Non-pigmented ciliary epithelial cell (primary cell): ENCODE measurements at places on chromosomes 11 and 22.

DNA sequence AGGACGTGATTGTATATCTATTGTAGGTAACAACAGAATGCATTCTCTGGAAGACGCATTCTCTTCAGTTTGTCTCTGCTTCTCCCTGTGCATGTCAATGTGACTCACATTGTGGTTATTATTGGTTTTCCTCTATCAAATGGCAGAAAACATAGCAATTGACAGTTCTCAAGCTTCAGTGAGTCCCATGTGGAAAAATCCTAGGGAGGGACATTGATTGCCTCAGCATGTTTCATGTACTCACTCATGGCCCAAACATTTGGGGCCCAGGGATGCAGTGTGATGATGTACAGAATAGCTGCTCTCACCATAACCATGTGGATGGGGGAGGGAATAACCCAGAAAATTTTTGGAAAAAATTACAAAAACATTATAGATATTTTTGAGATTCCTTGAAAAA lies 9.3 kb upstream of the ARL14EP start:
- no peak for DNase-seq

DNA sequence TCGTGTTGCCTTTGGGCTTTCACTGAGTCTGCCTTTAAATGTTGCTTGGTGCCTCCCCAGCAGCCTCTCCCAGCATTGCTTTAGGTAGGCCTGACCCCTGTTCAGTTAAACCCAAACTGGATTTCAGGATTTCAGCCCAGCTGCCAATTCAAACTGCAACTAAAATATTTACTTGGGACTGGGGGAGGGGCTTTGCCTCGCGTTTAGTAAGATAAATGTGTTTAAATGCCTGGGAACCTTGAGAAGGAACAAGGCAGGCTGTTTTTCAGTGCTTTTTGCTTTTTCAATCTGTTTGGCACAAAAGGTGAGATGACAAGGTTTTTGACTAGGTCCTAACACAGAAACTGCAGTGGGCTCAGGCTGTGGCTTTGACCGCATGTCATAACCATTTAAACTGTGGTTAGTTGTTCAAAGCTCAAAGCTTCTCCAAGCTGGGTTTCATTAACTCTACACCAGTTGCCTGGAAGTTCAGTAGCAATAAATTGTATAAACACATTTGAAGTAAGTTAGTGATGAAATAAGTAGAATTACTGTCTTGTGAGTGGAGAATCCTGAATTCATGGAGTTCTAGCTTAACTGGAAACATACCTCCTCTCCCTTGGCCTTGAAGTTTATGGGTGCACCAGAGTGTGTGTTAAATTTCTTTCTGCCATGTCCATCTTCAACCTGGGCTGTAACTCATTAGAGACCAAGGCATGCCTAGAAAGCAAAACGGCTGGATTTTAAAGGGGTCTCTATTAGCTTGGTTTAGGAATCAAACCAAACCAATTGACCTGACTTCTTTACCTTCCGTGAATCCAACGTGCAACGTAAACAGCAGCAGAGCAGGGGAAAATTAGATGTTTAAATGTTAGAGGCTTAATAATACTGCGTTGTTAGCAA lies 3.6 kb downstream of the PKNOX2 start:
- no peak for DNase-seq

GRCh38 chr11:124753205-124753604 lies 1.1 kb upstream of the VSIG2 start:
- no peak for DNase-seq

DNA sequence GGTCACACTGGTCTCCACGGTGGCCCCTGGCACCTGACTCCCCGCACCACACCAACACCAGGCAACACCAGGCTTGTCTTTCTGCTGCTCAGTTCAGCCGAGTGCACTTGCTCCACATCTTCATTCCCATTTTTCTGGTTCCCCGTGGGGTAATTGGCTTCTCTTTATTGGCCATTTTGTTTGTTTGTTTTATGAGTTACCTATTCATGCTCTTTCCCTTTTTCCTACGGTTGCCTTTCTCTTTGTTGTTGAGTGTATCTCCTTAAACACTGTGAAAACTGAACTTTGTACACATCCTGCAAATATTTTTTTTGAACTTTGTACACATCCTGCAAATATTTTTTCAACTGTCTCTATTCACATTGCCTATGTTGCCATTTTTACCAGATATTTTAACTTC lies 834.0 kb downstream of the BRD1 start:
- DNase-seq = no peak

- no peak for DNase-seq
Observed at GRCh38 chr11:38968951-38969350, 2370.9 kb upstream of the RAG2 start.

DNA sequence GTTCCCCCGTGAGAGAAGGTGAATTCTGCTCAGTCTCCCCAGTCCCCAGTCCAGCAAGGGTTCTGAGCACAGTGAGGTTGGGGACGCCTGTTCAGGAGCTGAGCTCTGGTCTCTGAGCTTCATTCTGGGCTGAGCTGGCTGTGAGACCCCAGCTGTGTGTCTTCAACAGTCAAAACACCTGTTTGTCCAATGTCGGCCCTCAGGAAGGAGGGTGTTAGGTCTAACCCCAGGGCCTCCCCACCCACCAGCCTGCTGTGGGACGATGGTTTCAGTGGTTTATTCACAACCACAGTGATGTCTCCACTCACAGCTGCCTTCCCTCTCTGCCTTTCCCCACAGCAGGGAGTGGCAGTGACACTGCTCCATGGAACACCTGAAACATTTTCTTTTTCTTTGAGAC lies 1282.9 kb downstream of the TBC1D22A start:
- no peak for DNase-seq

DNA sequence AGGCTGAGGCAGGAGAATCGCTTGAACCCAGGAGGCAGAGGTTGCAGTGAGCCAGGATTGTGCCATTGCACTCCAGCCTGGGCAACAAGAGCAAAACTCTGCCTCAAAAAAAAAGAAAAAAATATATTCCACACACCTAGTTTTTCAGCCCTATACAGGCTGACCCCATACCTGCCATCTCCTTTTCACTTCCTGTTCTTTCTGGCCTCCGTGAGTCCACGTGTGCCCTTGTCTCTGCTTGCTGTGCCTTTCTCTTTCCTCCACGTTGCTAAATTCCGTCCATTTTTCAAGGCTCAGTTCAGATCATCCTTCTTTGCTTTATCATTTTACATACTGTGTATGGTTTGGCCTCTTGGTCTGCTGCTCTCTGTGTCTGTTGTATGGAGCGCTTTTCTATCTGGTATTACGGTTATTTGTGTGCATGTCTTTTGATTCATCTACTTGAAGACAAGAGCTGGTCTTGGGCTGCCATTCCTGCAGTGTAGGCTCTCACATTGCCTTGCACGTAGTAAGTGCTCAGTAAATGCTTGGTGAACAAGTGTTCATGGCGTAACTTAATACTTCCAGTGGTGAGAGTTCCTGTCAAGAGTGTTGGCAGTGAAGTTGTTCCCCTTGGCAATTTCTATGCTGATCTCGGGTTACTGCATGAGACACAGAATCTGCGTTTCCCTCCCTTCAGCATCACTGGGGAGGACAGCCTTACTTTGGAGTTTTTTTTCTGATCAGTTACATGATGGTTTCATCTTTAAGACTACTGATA lies 57.5 kb downstream of the PTPRJ start:
- no peak for DNase-seq

- no peak for DNase-seq
Observed at GRCh38 chr11:33325451-33325850, 68.3 kb downstream of the HIPK3 start.

DNA sequence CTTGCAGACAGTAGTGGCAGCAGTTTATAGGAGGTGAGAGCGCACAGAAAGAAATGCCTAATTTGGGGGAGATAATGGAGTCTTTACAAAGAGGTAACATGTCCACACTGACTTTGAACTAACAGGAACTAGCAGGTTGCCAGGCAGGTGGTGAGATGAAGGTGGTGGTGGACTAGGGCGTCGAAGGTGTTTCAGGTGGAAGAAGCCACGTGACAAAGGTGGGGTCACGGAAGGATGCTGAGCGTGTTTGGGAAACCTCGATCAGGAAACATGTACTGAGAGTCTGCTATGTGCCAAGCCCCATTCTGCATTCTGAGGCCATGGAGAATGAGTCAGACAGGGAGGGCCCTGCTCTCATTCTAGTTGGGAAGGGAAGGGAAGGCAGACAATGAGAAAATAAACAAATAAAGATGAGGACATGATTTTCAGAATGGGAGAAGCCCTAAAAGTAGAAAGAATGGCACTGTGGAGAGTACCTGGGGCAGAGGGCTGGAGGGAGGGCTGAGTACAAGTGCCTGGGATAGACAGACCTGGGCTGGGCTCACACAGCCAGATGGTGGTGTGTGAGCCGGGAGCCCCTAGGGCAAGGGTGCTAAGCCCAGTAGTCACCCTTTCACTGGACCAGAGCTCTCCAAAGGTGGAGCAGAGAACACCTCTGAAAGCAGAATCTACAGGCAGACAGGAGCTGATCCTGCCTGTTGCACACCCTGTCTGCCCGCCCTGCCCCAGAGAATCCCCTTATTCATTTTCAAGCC lies 16.2 kb upstream of the NNMT start:
- no peak for DNase-seq

GRCh38 chr11:87356428-87356827 lies 318.7 kb downstream of the TMEM135 start:
- DNase-seq = no peak

GRCh38 chr22:42871146-42872050 lies 14.3 kb upstream of the ARFGAP3 start:
- no peak for DNase-seq

- no peak for DNase-seq
Observed at GRCh38 chr11:925158-925495, 543 bp upstream of the AP2A2 start.
